Breast epithelium (tissue), 4 donors: ENCODE measurements at places on chromosomes 1 and 21.

DNA sequence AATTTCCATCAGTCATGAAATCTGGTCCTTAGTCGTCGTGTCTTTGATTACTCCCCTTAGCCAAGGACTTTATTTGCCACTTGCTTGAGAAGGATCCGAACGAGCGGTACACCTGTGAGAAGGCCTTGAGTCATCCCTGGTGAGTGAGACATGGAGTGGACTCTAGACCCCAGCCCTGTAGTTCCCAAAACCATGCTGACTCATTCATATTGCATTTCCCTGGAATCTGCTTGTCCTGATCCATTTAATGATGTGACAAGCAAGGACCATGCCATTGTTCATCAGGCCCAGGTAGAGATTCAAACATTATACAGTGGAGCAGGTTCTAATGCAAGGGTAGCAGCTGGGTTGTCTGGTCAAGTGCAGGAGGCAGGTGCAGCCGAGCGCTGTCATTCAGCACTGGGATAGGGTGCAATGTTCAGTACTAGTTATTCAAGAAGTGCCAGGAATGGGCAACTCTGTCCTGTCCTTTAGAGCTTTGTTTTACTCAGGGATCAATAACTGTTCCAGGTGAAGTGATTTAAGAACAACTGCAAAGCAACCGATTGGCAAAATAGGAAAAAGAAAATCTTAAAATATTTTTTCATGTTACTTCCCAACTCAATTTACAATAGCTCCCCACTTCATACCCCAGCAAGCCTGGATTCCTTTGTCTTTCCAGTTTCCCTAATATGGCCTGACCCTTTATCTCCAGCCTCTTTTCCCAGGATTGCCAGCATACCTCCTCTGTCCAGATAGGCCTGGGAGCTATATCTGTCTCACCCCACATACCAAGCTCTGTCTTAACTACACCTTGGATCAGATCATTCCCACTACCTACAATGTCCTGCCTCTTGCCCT lies 26.5 kb downstream of the CAMK1G start:
- no peak for DNase-seq

DNA sequence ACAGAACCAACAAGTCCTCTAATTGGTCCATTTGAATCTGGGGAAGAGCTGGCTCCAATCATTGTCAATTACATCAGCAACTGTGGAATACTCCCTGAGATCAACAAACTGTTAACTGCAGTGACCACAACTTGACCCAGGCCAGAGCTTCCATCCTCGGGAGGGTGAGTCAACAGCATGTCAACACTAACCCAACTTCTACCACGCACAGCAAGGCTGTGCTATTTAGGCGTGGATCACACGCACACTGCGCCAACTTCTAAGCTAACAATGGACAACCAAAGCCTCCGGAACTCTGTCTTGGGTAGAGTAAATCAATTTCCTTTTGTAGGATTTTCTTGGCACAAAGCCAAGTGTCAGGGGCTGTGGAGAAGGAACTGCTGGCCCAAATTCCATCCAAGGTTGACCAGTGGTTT lies 30.4 kb downstream of the APP start:
- DNase-seq: no peak

DNA sequence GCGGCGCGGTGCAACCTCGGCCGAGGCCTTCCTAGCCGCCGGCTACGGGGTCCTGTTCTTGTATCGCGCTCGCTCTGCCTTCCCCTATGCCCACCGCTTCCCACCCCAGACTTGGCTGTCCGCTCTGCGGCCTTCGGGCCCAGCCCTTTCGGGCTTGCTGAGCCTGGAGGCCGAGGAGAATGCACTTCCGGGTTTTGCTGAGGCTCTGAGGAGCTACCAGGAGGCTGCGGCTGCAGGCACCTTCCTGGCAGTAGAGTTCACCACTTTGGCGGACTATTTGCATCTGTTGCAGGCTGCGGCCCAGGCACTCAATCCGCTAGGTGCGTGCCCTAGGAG lies 379 bp downstream of the PPCS start:
- DNase-seq: no peak

DNA sequence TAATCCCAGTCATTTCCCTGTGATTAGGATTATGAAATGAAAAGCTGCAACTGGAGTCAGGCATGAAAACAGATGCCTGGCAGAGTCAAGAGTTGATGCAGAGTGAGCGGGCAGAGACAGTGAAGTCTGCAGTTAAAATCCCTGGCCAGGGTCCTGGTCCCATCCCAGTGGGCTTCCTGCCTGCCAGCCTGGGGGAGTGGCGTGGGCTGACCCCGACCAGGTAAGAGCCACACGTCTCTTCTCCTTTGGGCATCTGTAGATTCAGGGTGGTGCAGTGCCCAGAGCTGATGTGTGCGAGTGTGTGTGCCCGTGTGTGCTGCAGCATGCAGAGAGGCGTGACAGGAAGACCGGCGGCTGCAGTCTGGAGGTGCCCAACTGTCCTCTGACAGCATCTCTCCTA lies 6.2 kb upstream of the KIAA1614 start:
- no peak for DNase-seq

- no peak for DNase-seq
These were observed 18.7 kb upstream of the GOLT1A start for GRCh38 chr1:204232526-204232925.

DNA sequence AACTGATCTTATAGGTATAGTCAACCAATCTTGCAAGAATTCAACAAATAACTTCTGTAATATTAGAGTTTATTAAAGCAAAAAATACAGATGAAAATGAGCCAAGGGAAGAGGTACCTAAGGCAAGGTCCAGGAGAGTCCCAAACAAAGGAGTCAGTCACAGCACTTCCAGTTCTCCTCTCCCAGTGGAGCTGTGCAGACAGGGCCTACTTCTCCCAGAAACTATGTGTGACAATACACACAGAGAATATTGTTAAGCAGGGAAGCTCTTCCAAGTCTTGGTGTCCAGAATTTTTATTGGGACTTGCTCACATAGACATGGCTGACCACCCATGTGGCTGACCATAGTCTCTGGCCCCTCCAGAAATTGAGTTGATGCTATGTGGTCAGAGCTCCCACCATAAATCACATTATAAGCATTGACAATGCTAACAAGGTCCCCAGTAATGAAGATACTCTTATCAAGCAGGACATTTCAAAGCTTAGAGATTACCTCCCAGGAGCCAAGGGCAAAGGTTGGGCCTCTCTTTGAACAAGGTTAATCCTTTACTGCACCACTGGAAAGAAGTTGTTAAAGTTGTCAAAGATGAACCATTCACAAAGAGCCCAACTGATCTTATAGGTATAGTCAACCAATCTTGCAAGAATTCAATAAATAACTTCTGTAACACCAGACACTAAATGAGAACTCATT lies 3.5 kb upstream of the CD244 start:
- DNase-seq: no peak

GRCh38 chr1:192122668-192123067 lies 35.6 kb upstream of the RGS18 start:
- no peak for DNase-seq

DNA sequence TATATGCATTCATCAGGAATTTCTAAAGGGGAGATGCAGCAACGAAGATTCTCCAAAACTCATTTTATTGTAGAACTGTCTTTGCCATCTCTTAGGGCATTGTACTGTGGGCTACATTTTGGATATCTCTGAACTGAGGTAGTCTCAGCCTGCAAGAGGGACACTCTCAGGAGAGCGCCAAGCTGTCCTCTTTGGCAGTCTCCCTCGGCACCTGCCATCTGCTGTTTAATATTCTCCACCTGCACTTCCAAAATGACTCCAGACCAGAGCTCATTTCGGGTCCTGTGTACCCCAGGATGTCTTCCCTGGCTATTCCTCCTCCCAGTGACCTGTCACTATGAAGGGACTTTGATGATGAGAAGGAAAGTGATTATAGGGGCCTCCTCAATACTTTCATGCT lies 356.3 kb upstream of the C1orf174 start:
- no peak for DNase-seq

GRCh38 chr1:156692441-156692924 lies 12.9 kb downstream of the CRABP2 start:
- peak; percentile 56 for DNase-seq

DNA sequence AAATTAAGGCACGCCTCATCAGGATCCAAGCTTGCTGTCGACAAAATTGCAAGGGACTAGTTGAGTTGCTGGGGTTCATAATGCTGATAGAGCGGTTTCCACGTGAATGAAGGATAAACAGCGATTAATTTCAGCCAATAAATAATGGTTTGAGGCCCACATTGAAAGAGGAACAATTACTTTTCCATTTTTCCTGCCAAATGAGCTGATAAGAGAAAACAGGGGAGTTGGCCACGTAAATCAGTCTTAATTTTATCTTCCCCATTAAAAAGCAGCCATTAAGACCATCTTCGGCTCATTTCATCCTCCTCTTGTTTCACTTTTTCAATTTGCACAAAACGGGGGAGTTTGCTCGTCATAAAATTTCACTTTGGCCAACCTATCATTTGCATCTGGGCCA lies 235.5 kb upstream of the RRP15 start:
- DNase-seq: no peak

DNA sequence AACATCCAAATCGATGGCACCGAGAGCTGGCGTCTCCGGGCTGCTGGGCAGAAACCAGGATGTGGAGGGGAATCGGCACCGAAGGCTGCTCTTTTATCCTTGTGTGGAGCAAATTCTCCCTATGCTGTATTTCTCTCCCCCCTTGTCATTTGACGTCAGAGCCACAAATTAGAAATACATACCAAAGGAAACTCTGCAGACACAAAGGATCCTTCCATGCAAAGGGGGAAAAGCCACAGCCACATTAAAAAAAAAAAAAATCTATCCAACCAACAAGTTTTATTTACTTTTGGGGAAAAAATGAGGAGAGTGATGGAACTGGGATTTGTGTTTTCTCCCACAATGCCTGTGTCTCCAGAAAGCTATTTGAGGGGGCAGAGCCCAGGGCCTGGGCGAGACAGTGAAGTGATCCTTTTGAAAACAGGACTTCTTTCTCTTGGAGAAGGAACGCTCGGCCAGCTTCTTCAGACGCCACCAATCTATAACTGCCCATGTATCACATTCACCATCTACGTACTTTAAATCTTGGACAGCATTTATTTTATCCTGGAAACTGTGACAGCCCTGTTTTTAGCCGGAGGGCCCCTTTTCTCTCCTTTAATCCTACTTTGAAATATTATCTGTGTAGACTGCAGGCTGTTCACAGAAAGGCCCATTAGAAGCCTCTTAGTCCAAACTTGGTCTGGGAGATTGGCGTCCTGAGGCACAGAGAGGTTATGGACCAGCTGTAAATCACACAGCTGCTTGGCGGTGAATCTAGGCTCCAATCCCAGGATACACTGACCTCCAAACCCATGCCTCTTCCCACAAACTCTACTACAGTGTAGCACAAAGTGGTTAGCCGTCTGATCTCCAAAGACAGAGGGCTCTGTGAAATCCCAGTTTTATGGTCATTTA lies 4.5 kb downstream of the KANK4 start:
- no peak for DNase-seq
